IMR-90 (cell line): ENCODE measurements at places on chromosomes 5 and 9. TPM values are rescaled to one million over a fixed set of nuclear protein-coding genes. Genes with fewer than 3 reads are reported as not detected.
A peak's percentile ranks its signal among the peaks of the same experiment; 100 is the strongest.

GRCh38 chr9:37262410-37262809 is 142.0 kb downstream of the ZCCHC7 start:
- H3K27ac ChIP-seq, result no peak overlapping the region
- peak; percentile 49 for DNase-seq
- no peaks in the 10 kb centered on the region for H3K36me3 ChIP-seq
- no peaks in the 10 kb centered on the region for H3K4me1 ChIP-seq

GRCh38 chr9:84736536-84736935 is 67.0 kb downstream of the NTRK2 start:
- H3K4me3 ChIP-seq, result no peak overlapping the region
- no peaks in the 10 kb centered on the region for H3K4me1 ChIP-seq
- H3K36me3 ChIP-seq, result no peaks in the 10 kb centered on the region
- no peak overlapping the region for H3K27ac ChIP-seq
- DNase-seq, result no peak
- no peaks in the 10 kb centered on the region for H3K27me3 ChIP-seq

DNA sequence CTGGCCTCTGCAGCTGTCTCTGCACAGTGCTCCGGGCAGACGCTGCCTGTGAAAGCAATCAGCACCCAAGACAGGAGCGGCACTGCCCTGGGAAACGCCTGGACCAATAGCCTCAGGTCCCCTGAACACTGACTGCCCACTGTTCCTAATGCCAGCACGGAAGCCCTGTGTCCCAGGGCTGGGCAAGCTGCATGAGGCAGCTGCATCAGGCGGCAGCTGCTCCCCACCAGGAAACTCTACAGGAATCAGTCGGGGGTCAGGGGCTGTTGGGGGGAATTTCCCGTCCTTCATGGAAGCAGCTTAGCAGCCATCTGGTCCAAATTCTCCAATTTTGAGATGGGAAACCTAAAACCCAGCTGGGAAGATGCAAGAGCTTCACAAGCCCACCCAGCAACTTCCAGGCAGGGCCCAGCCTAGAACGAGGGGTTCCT is 118.6 kb downstream of the VAV2 start:
- no peak for DNase-seq
- no peaks in the 10 kb centered on the region for H3K36me3 ChIP-seq
- H3K27me3 ChIP-seq, result no peaks in the 10 kb centered on the region
- peaks cover 17% of the 10 kb centered on the region for H3K4me1 ChIP-seq
- no peak overlapping the region for H3K27ac ChIP-seq

PCDHGC3 gene
- 21.1 and 21.9 TPM in 2 replicates for total RNA-seq
